ENCODE measurements at places on chromosomes 2 and 18.

DNA sequence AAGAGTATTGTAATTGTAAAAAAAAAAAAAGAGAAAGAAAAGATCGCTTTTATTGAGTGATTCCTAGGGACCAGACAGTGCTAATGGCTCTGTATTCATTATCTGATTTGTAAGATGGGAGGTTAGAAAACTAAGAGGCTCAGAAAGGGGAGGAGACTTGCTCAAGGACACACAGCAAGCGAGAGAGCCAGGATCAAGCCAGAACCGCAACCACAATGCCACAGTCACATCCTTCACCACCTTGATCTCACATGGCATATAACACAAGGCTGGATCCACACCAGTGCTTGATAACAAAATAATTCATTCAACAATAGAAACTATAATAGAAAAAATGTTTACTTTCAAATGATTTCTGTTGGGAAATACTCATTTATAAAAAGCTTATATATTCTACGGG, 37.5 kb downstream of the TFCP2L1 start:
- no peak for DNase-seq

DNA sequence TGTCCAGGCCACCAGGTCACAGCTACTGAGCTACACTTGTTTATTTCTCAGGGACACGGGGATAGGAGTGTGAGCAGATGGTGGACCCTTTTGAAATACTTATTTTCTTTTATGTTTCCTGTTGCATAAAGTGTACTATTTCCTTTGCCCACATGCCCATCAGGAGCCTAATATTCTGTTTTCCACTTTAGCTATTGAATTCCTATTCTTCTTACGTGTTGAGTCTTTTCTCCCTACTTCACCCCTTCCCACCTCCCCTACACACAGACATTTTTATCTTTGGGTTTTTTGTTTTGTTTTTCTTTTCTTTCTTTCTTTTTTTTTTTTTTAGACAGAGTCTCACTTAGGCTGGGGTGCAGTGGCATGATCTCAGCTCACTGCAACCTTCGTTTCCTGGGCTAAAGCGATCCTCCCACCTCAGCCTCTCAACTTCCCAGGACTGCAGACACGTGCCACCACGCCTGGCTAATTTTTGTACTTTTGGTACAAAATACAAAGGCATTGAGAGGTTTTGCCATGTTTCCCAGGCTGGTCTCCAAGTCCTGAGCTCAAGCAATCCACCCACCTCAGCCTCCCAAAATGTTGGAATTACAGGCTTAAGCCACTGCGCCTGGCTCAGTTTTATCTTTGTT, 5.2 kb upstream of the GPR55 start:
- DNase-seq = no peak

GRCh38 chr2:163471947-163472346, 263.9 kb downstream of the FIGN start:
- no peak for DNase-seq

DNA sequence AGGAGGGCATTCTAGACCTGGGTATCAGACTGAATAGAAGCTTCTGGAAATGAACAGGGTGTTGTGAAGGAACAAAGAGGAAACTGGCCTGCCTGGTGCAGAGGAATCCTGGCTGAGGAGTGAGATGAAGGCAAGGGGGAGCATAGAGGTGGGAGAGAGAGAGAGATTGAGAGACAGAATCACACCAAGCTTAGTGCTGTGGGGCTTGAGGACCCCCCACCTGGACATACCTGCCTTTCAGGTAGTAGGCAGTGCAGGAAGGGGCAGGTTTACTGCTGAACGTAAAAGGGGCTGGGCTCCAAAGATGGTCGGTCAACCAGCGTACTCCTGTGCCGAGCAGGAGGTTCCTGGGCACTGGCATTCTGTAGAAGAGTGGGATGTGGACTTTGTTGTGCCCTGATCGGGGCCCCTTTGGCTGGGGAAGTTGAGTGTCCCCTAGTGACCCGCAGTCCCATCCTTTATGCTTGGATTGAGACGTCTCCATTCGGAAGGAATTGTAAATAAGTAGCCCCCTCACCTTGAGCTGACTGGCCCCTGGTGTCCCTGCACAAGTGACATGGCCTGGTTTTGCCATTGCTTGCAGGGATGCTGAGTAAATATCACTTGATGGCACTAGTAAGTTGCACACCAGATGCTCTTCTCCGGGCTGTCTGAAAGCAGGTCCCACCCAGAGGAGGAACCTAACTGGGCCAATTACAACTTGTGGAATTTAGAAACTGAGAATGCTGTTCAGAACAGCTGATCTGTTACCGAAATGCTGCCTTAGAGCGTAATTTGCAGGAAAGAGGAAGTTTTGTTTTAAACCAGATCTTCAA, 1.4 kb downstream of the UBE2F start:
- DNase-seq = peak; percentile 85

GRCh38 chr18:56481751-56482150, 156.6 kb downstream of the TXNL1 start:
- DNase-seq = no peak

GRCh38 chr2:121707344-121707919, 29.2 kb downstream of the NIFK start:
- DNase-seq = no peak

GRCh38 chr2:111522231-111522768, 361.7 kb downstream of the ANAPC1 start:
- no peak for DNase-seq

- DNase-seq = no peak
Measured at GRCh38 chr18:50853863-50854271, 25.1 kb upstream of the ME2 start.

GRCh38 chr2:179311101-179311500, 46.5 kb upstream of the SESTD1 start:
- DNase-seq = no peak

DNA sequence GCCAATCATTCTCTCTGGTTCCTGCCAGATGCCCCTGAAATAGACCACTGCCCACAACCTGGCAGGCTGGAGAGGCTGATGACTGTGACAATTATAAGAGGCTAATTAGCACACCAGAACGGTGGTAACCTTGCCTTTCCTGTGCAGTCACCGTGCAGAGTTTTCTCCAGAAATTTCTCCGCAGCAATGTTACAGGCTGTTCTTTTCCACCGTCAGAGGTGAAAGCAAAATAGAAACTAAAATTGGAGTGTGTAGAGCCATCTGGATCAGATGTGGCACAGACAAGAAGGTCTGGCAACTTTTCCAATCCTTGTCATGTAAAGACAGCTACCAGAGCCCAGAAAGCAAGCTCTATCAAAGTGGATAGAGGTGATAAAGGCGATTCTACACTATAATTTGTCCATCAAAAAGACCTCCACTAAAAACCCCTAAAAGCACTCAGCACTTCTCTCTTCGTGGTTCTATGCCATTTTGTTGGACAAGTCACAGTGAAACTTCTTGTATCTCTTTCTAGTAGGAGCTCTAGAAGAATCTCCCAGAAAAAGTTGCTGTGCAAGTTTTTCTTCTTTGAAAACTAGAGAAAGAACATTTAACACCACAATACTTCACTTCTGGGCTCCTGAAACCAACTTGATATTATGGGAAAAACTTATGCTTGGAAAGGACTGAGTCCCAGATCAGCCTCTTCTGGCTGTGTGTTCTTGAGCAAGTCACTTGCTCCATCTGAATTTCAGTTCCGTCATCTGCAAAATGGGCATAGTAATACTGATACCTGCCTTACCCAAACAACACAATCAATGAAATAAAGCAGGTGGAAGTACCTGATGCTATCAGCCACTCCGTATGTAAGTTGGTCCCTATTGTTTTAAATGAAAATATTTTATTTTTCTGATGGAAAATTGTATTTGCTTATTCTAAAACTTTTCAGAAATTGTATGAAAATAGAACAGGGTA, 295.6 kb upstream of the DLGAP1 start:
- no peak for DNase-seq

GRCh38 chr2:26704441-26704977, 12.0 kb downstream of the KCNK3 start:
- DNase-seq = no peak

- no peak for DNase-seq
Measured at GRCh38 chr18:54466248-54467005, 108.7 kb downstream of the C18orf54 start.

DNA sequence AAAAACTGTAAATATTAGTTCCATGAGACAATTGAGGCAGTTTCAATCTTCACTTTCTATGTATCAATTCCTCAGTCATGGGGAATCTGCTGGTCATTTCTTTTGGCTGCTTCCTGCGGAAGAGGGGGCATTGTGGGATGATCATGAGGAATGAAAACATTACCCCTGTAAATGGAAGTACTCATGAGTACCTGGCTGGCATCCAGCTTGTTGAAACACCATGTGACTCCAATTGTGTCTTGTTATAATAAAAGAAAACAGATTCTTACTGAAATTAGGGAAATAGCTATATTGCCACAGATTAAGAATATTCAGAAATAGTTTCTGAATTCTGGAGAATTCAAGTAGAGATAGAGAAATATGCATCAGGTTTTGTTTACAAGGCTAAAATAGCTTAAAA, 41.6 kb upstream of the GPR39 start:
- no peak for DNase-seq

DNA sequence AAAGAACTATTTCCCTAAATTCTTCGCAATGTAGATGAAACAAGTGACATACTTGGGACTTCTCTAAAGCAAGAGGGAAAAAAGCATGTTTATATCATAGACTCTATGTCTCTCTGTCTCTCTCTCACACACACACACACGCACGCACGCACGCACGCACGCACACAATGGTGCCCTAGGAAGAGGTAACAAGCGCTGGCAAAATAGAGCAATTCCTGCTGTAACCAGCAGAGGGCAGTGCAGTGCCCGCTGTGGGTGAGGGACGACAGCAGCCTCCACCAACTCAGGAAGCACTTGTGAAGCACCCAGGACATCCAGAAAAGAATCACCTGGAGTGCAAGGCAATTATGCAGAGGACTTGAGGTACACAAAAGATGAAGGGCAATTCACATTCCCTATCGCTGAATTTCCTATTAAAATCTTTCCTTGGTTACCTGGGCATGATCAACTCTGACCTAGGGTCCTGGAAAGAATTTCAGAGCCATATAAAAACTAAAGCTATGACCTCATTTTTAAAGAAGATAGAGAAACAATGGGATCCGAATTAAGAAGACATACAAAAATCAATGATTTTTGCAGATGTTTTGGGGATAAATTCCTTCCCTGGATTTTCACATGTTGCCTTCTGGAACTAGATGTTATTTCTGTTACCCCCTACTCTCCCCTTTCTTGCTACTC, 166.4 kb downstream of the PDE11A start:
- peak; percentile 62 for DNase-seq

- no peak for DNase-seq
Measured at GRCh38 chr18:51405683-51406477, 208.4 kb upstream of the MEX3C start.

GRCh38 chr2:140455315-140455714, 1675.1 kb upstream of the NXPH2 start:
- DNase-seq = no peak
